ENCODE measurements at places on chromosomes 5 and 9.

DNA sequence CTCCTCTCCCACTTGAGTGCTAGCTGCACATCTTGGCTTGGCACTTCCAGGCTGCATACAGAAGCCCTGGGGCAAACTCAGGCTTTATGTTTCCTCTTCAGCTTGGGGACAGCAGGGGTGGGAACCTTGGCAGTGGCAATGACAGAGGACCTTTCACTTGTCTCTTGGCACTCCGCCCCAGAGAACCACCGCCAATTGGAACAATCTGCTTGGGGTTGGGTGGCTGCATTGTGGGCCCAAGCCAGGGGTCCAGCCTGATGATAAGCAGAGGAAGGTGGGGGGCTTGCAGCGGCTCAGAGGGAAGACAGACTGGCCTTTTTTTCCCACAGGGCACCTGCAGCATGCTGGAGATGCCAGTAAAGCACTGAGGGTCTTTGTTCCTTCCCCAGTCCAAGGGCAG, 179.0 kb upstream of the NMUR2 start:
- DNase-seq: no peak

DNA sequence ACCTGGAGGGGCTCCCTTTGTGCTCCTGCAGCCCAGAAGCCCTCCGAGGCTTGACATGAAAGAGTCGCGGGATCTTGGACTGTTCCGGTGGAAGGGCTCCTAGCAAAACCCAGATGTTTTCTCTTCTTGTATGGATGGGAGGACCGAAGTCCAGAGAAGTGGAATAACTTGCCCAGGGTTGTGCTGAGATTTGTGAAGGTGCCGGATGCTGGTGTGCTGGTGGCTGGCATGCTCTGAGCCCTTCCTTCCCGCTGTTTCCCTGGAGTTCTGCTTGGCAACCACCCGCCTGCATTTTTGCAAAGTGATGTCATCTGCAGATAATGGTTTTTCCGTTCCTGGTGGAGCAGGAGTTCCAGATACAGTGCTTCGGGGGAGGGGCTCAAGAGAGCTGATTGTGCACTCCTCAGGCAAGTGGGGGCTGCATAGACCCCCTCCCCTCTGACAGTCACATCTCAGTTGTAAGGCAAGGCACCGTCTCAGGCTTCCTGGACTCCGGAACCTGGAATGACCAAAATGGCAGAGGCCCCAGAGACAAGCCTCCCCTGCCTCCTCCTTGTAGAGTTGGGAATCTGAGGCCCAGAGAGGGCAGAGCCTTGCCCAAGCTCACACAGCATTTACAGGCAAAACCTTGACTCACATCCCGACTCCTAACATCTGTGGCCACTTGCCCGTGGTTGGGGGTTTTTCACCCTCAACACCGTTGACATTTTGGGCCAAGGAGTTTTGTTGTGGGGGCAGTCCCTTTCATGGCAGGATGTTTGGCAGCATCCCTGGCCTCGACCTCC, 157.0 kb downstream of the RGS3 start:
- peak; percentile 11 for DNase-seq

GRCh38 chr5:100722657-100723056, 180.4 kb downstream of the ST8SIA4 start:
- DNase-seq: no peak

- no peak for DNase-seq
Observed at GRCh38 chr5:35904443-35905132, 33.8 kb downstream of the CAPSL start.

- no peak for DNase-seq
Observed at GRCh38 chr5:107860044-107860443, 189.3 kb upstream of the EFNA5 start.

GRCh38 chr9:2992427-2992826, 148.5 kb upstream of the PUM3 start:
- DNase-seq: no peak

- no peak for DNase-seq
Observed at GRCh38 chr9:20863945-20864344, 167.5 kb downstream of the HACD4 start.

- DNase-seq: no peak
Observed at GRCh38 chr9:83449983-83450382, 88.2 kb downstream of the FRMD3 start.

DNA sequence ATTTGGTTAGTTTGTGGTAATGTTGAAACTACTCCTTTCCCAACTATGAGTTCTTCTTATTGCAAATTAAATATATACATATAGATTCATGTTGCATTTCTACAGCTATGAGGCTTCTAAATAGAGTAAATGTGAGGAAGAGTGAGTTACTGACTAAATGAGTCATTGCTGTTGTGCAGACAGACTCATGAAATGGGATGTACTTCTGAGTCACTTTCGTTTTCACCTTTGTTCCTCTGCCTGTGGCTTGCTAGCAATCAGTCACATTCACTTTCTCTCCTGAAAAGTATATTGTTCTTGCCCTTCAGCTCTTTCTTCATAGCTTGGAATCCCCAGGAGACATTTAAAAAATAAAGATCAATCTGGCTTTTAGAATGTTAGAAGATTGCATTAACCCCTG, 295.5 kb upstream of the SMC2 start:
- DNase-seq: no peak

- no peak for DNase-seq
Observed at GRCh38 chr5:169826618-169827017, 153.7 kb downstream of the INSYN2B start.

DNA sequence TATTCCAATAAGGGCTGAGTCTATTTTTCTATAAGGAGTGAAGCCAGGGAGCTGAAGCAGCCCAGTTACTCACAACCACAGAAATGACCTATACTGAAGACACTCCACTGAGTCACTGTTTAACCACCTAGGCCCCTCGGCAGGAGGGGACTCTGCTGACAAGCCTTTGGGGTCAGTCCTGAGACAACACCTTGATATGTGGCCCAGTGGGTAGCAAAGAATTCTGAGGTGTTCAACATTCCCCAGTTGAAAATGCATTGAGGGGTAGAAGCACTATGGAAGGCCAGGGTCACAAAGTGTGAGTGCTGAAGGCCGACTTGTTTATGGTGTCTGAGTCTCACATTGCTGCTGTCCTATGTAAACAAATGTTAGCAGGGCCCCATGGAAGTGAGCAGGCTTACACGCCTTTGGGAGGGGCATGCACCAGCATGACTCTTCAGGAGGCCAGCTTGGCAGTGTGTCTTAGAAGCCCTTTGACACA, 112.6 kb upstream of the NFIL3 start:
- no peak for DNase-seq

- DNase-seq: no peak
Observed at GRCh38 chr9:129576546-129577543, 44.1 kb downstream of the C9orf50 start.

GRCh38 chr9:18614116-18614515, 140.2 kb downstream of the ADAMTSL1 start:
- no peak for DNase-seq

- no peak for DNase-seq
Observed at GRCh38 chr5:138303372-138303771, 28.2 kb downstream of the CDC25C start.

DNA sequence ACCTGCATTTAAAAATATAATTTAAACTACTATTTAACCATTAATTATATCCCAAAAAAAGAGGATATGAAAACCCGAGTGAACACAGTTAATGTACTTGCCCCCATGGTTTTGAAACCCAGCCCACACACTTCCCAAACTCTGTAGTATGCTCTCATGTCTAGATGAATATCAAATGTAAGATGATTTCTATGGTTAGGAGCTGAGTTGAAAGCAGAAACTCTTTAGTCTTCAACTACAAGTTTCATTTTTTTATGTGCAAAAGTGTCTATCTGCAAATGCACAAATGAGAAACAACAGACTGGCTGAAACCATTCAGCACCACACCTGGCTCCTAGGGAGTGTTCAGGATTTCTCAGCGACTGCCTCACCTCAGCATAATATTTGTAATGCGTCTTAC, 183.3 kb downstream of the SEMA5A start:
- no peak for DNase-seq

- no peak for DNase-seq
Observed at GRCh38 chr9:26856413-26857032, 36.1 kb downstream of the CAAP1 start.

DNA sequence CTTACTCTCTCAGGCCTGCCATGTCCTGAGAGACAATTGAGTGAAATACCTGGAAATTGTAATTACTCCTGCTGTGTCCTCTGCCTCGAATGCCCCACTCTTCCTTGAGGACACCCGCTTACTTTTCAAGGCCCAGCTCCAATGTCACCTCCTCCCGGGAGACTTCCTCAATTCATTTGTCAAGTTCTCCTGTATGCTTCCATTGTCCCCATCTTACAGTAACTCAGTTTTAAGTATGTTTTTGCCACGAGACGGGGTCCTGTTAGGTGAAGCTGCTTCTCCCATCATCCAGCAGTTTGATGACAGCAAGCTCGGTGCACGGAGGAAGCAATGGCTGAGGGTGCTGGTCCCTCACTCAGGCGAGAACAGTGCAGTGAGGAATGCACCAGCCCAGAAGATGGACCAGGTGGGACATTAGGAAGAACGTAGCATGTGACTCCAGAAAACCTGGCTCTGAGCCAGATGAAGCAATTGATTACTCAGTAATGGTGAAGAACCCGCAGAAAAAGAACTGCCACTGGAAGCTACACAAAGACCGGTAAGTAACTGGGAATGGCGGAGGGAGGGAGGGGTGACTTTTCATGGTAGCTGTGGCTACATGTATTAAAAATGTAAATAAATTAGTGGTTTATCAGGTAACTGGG, 274.8 kb downstream of the DENND1A start:
- DNase-seq: no peak

DNA sequence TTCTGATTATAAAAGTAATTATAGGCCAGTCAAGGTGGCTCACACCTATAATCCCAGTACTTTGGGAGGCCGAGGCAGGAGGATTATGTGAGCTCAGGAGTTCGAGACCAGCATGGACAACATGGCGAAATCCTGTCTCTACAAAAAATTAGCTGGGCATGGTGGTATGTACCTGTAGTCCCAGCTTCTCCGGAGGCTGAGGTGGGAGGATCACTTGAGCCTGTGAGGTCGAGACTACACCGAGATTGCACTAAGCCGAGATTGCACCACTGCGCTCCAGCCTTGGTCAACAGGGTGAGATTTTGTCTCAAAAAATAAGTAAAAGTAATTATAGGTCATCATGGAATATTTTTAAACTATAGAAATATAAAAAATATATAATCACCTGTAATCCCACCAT, 18.1 kb downstream of the IRF1 start:
- DNase-seq: no peak

- DNase-seq: no peak
Observed at GRCh38 chr9:112872019-112872418, 18.7 kb downstream of the SLC46A2 start.

DNA sequence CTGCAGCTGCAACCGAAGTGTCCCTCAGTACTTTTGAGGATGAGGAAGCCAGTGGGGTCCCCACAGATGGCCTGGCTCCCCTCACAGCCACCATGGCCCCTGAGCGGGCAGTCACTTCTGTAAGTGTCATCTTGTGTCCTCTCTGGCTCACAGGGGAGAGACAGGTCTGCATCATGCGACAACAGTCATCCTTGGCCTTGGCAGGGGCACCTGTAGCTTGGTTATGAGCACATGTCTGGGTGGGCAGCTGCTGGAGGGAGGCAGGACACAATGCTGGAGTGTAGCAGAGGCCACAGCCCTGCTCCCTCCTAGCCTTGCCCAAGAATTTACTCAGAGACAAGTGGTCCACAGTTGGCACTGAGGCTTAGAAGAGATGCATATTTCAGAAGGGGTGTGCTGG, 71.7 kb downstream of the COL15A1 start:
- no peak for DNase-seq

- DNase-seq: no peak
Observed at GRCh38 chr5:142102980-142103740, 5.4 kb upstream of the NDFIP1 start.

DNA sequence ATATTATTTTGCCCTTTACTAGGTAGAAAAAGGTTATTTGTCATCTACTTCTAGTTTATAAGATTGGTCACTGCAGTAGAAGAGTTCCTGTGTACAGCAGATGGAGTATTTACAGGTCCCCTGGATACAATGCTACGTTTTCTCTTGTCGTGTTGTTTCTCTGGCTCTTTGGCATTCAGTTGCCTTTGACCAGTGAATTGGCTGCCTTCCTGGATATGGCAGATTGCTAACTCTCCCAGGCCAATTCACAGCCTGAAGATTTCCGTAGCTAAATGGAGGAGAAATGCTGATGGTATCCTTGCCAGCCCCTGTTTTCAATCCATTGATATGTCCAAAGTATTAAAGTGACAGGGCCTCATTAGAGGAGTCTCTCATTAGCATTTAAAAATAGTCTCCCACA, 32.5 kb upstream of the GNAQ start:
- no peak for DNase-seq
